NCI-H69 (cell line): ENCODE measurements at places on chromosomes 6 and 20.

DNA sequence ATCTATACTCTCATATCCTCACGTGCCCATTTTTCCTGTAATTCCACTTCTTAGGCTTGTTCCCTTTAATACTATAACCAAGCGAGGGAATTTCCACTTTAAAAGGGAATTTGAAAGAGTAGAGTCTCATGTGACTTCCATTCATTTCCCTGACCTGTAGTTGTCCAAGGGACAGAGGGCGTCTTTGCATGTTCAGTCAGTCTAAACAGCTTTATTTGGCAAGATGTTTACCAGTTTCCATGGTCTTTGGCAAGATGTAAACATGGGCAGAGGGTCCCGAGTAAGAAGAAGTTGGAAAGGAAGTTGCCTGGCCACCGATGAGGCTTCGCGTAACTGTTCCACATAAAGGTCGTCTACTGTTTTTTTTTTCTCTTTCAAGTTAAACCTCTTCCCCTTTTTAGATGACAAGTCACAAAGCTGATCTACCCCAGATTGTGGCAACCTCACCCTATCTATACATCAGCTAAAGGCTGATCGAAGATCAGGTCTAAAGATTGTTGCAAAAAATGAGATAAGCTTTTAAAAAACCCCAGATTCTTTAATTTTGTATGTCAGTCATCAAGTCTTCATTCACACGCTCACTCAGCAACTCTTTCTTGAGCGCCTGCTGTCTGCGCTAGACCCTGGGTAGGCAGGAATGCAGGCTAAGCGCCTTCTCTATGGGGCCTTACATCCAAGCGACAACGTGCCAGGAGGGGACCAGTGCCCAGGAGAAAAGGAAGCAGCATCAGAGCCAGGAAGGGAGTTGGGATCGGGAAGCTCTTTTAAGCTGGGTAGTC, 31.7 kb upstream of the CCR6 start:
- no peak for DNase-seq

DNA sequence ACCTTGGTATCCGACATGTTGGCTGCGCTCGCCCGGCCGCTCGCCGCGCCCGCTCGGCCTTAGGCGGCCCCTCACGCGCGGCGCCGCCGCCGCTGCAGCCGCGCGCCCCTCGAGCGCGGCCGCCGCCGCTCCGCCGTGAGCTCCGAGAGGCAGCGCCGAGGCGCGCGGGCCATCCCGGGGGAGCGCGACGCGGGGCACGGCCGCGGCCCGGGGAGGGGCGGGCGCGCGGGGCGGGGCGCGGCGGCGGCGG, at the start of gene KIF13A:
TSS of gene KIF13A (minus strand) at position 189 of the 250 bp plus-strand sequence. CDS start at position 17, 172 bp downstream.
- peak; percentile 70 for DNase-seq

DNA sequence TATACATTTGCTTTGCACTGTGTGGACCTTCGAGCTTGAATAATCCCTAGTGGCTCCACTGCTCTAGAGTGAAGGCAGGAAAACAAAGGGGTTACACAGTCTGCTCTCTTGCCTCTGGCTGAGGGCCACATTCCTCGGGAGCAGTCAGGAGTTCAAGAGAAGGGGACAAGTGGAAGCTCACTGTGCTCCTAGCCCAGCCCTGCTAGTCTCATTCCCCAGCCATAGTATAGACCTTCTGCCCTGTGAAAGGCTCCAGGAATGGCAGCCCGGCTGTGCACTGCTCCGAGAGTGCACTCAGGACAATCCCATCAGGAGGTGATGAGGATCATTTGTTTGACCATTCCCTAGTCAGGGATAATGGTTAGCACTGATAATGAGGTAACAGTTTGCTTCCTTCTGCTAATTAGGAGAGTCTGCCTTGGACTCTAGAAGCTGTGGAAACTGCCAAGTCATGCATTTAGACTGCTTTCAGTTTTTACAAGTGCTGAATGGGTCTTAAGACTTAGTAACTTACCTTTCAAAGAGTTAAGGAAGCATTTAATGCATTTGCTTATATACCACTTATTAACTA, 8.5 kb downstream of the IYD start:
- no peak for DNase-seq

DNA sequence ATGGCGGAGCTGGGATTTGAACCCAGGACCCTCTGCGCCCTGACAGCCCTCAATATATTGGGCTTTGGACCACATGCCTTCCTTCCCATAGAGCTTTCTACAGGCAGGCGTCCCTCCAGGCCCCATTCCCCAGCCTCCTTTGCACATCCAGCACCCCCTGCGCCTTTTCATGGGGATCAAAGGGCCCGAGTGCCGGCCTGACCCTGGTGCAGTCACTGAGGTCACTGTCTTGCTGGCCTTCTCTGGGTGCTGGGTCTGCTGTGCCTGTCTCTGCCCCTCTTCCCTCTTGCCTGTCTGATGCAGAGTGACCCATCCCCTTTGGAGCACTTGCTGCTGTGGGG, 1.7 kb downstream of the OPRL1 start:
- no peak for DNase-seq

DNA sequence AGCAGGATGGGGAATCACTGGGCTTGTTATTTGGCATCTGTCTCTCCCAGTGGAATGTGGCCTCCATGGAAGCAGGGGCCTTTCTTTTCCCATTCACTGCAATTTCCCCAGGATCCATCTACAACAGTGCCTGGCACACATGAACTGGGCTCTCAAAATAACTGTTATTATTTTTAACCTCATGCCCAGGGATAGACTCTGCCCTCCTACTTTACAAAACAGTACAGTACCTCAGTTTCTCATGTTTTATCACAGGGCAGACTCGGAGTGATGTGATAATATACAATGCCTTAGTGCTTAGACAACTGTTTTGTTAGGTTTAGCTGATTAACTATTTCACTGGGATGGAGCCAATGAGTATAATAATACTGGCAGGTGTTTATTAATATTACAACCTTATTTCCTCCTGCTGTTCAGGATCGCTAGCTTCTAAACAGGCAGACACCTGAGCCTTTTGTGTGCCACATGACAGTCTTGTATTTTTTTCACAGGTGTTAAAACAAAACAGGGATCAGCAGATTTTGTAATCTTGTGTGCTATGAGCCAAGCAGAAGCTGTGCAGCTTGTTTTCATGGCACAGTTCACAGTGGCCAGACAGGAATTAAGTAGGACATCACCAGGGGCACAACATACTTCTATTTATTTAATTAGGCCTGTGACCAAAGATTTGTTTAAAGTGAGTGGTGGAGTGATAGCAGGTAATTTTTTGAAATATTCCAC, 157.7 kb upstream of the EYA4 start:
- no peak for DNase-seq

DNA sequence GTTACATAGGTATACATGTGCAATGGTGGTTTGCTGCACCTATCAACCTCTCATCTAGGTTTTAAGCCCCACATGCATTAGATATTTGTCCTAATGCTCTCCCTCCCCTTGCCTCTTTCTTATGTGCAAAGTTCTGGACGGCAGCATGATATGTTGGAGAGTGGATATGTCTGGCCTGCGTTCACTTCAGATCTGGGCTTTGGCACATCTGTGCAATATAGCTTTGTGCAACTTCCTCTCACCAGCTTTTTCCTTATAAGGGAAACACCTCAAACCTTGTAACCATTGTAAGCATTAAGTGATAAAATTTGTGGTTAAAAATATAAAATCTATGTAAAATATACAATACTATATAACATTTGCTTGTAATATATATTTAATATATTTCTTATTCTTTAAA, 288.0 kb downstream of the PHACTR1 start:
- no peak for DNase-seq

DNA sequence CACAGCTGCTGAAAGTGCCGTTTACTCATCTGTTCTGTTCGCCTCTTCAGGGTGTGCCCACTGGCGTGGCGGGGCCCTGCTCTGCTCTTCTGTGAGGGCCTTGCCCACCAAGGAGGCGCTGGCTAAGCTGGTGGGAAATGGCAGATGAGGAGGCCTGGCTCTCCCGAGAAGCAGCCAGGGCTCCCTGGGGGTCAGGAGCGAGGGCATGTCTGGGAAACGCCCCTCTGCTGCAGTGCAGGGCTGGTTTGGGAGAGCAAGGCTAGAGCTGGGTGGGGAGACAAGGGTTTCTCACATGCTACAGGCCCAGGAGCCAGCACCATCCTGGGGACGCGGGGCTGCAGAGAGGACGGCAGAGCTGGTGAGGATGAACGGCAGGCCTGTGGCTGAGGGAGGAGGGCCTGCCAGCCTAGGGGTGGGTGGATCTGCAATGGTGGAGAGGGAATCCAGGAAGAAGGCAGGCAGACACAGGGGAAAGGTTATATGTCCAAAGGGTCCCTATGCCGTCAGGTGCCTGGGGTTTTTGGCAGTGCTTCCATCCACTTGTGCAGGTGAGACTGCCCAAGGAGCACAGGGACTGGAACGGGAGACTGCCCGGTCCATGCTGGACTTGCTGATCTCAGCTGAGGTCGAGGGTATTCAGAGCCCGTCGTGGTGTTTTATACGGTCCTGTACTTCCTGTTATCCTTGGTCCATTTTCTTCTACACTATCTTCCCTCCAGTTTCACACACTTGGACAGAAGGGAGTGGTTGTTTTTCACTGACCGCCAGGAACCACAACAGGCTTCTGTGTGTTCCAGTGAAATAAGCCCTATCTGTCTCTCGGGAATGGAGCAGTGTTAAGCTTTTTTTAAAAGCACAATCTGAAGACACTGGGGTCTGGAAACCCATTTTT, 119.2 kb downstream of the SYCP2 start:
- no peak for DNase-seq
